Activated CD4-positive, alpha-beta T cell treated with anti-CD3 and anti-CD28 coated beads for 36 hours (primary cell): ENCODE measurements at places on chromosomes 4 and X.

DNA sequence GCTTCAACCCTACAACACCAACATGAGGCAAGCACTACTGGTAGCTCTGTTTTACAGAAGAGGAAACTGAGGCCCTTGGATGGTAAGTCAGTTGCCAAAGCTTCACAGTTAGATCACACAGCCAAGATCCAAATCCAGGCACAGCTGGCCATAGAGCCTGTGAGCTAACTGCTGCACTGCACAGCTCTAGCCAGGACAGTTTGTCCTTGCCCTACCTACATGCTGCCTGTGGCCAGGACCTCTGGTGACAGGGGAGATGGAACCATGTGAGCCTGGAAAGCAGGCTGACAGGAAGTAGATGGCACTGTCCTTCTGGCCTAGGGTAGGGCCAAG is 257.8 kb downstream of the FBXW7 start:
- no peak for DNase-seq

DNA sequence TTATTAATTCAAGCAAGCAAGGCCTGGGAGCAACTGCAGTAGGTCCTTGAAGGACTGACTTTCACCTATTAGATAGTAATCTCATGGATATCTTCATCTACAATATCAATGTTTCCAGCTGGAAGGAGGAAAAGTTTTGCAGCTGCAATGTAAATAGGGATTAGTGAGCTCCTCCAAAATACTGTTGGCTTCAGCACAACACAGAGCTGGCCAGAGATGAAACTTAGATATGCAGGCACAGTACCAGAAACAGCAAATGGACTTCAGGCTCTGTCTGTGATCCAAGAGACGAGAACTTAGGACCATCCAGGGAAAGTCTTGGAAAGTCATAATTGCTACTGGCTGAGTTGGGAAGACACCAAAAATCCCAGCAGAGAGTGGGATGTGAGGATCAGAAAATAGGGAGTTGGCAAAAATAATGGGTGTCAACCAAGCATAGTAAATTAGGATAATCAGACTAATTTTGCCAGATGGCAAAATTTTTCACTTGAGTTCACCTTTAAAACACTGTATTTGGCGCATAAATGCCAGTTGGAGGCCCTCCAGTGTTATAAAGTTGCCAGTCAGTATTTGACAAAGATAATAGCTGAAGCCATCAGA is 57.5 kb downstream of the PARM1 start:
- no peak for DNase-seq

DNA sequence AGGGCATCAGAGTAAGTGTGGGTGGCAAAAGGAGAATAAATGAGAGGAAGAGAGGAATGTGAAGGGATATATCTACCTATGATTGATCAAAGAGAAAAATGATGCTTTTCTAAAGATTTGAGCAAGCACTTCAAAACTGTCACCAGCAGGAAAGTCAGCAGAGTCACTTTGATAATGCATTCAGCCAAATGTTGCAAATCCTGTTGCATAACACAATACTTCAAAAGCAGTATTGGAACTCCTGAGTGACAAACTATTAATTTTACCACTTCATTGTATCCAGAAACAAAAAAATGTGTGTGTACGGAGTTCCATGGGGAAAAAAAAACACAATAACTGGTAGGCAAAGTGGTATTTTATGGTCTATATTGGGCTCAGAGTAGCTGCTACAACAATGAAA is 160.3 kb downstream of the EMCN start:
- DNase-seq = no peak

DNA sequence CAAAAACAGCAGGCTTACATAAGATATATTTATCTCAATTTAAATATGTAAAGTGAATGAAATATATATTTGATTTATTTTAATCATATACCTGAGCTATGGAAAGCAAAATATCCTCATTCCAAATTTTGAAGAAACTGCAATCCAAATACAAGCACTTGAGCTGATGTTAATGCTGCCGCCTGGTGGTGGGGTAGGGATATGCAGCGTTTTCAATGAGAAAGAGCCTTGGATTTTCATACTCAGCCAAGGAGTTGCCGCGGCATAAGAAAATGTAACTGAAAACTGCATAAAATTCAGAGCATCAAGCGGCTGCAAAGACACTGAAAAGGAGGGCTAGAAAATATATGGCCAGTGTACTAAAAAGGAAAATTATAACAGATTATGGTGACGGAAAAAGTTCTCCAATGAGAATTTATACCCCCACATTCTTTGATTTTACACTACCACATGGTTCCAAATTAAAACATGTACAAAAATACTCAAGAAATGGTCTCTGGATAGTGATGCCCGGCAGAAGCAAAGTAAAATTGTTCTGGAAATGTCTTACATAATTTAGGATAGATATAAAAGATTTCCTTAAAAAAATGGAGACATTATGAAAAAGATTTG is 660.3 kb upstream of the PITX2 start:
- peak; percentile 71 for DNase-seq

- DNase-seq = no peak
Observed at GRCh38 chr4:181592221-181592745, 650.9 kb upstream of the TENM3 start.
